Omental fat pad (tissue), 4 donors: ENCODE measurements at places on chromosomes 6 and 20.

DNA sequence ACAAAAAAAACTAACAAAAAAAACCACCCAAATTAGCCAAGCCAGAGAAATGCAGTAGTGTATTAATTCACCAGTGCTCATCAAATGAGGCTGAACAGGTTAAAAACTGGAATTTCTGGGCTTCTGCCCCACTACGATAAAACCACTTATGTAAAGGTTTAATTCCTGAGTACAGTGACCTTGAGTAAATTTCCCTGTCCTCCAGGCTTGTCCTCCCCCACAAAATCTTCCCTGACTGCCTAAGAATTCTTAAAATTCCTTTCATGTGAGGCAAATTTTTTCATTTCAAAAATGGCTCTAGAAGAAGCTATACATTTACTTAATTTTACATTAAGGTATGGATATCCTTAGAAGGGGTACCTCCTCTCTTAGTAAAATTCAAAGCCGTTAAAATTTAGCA lies 80.1 kb upstream of the ID4 start:
- no peak for DNase-seq

DNA sequence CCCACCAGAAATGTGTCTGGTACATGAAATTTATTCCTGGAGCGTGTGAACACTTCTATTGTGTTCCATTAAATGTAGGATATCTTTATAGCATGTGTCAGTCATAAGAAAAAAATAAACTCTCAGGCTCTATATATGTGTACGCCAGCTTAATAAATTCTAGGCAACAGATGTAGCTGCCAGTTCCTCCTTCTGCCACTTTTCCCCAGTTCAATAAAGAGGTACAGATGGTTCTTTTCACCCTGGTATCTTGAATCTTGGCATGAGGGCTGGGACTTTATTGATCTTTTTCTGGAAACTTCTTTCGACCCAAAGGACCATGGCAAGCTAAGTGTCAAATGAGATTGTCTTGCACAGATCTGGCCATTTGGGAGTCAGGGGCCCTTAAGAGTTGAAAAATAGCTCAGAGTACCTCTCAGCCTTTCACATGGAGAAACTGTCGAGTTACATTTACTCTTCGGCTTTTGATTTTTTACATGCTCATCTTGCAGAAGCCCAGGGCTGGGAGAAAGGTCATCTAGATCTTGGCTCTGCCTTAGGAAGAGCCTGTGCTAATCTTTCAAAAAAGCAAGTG lies 240.9 kb downstream of the DOK5 start:
- DNase-seq: no peak

DNA sequence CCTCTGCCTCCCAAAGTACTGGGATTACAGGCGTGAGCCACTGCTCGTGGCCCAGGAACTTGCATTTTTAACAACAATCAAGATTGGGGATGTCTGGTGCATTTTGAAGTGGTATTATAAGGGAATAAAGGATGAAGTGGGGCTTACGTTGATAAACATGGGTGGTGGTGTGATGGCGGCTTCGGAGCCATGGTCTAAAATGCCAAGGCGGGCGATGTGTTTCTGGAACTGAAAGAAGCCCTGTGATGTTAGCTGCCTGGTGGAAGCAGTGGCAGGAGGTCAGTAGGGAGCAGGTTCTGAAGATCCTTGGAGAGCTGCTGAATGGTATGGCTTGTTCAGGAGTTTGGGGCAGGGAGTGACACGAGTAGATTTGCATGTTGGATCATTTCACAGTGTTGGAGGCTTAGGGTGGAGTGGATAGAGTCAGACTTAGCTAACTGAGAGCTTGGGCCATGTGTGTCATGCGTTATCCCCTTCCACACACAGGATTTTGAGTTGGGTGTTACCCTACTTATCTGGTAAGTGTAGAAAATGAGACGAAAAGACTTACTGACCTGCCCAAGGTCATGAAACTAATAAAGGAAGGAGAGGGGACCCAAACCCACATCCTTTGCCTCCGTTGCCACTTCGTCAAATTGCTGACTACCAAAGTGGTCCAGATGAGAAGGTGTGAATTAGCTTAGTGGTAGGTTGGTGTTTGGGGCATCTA lies 1.5 kb downstream of the NELFCD start:
- DNase-seq: no peak

DNA sequence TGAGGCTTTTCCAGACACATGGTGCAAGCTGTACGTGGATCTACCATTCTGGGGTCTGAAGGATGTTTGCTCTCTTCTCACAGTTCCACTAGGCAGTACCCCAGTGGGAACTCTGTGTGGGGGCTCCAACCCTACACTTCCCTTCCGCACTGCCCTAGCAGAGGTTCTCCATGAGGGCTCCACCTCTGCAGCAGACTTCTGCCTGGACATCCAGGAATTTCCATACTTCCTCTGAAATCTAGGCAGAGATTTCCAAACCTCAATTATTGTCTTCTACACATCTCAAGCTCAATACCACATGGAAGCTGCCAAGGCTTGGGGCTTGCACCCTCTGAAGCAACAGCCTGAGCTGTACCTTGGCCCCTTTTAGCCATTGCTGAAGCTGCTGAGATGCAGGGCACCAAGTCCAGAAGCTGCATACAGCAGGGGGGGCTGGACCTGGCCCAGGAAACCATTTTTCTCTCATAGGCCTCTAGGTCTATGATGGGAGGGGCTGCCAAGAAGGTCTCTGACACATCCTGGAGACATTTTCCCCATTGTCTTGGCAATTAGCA lies 11.6 kb downstream of the PDSS2 start:
- no peak for DNase-seq

GRCh38 chr6:158053377-158054313 lies 72.0 kb downstream of the SYNJ2 start:
- DNase-seq: no peak

- no peak for DNase-seq
These were observed 114.8 kb downstream of the SMOC2 start for GRCh38 chr6:168555618-168556273.

- no peak for DNase-seq
These were observed 20.2 kb downstream of the SLC9A8 start for GRCh38 chr20:49832632-49833327.

DNA sequence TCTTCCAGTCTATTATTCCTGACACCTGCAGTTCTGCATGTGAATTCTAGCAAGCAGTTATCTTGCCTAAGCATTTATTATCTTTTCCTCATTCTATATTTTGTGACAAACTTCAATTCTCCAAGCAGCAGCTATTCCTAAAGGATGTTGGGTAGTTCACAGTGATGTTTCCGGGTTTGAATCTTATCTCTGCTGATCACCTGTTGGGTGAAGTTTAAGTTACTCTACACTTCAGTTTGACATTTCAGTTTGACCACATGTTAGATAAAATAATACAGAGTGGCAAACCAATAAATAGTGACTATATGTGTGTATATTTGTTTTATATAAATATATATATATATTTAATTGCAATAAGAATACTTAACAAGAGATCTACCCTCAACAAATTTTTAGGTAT lies 168.6 kb downstream of the ADGRG6 start:
- DNase-seq: no peak

GRCh38 chr20:4457566-4458543 lies 263.9 kb upstream of the PRND start:
- no peak for DNase-seq

- DNase-seq: no peak
These were observed 250.5 kb downstream of the ESR1 start for GRCh38 chr6:152057832-152058498.

- DNase-seq: no peak
These were observed 87.3 kb upstream of the SLC22A16 start for GRCh38 chr6:110563711-110564110.

- no peak for DNase-seq
These were observed 754.6 kb upstream of the MAP3K7 start for GRCh38 chr6:91341473-91341872.

DNA sequence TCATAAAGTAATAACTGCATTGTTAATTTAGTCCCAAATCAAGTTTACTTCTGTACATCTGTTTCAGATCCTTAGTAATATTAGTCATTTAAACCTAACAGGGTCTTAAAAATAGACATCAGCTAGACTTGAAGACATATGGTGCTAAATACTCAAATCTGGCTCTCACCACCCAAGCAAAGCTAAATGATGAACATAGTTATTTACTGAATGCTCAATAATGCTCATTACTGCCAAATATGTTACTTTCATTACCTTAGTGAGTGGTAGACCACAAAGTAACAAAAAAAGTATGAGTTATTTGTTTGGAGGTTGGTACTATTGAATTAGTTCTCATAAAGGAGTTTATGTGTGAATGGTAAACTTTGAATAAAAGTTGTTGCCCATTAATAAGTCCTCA lies 502.1 kb downstream of the PKHD1 start:
- DNase-seq: no peak

- DNase-seq: no peak
These were observed 47.6 kb downstream of the FIG4 start for GRCh38 chr6:109738667-109739066.

- DNase-seq: no peak
These were observed 97.6 kb downstream of the FIG4 start for GRCh38 chr6:109788687-109789086.

- DNase-seq: no peak
These were observed 36.7 kb downstream of the KIF6 start for GRCh38 chr6:39688494-39688893.

GRCh38 chr20:50561379-50562078 lies 51.3 kb downstream of the PTPN1 start:
- DNase-seq: no peak

DNA sequence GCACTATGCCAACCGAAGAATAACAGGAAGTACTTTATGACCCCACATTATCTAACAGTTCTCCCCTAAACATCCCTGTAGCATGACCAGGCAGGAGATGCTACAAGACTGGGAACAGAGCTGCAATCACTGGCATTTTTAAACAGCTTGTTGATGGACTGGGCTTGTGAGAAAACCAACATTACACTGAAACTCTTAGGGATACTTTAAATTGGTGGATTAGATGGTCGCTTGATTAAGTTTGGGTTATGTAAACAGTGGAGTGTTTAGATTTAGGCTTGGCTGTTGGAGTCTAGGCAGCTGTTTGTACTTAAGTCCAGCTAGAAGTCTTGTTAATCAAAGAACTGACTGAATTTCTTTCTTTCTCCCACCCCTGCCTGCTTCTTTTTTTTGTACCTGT lies 234.1 kb upstream of the BMP2 start:
- no peak for DNase-seq

DNA sequence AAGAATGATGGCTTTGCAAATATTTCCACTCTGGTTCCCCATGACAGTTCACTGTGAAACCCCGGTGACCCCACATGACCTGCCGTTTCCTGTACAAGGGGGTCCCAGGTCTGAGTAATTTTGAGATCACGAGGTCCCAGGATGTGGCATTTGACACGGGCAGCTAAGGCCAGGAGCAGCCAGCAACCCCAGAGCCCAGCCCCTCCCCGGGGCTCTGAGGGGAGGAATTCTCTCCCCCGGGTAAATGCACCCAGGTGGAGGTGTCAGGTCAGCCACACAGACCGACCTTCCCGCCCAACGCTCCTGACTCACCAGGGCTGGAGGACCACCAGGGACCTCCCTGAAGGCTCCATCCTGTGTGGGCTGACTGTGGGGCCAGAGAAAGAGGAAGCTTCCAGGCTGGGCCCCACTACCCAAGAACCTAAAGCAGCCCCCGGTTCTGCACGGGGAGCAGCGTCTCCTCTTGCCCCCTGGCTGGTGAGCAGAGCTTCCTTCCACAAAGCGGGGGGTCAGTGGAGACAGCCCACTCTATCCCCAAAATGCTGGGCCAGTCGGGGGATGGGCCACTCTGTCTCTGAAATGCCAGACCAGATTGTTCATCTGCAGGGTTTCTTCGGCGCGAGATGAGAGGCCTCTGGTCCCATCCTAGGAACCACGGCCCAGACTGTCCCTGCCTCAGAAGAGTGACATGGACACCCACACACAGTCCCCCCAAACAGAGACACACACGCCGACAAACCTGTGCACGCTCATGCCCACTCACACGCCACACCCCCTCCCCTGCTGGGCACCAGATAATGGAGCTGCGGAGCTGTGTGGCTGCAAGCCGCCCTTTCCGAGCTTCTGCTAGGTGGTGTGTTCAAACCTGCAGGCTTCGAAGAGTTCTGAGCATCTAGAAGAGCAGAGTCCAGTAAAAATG lies 23.4 kb upstream of the SLCO4A1 start:
- DNase-seq: no peak

DNA sequence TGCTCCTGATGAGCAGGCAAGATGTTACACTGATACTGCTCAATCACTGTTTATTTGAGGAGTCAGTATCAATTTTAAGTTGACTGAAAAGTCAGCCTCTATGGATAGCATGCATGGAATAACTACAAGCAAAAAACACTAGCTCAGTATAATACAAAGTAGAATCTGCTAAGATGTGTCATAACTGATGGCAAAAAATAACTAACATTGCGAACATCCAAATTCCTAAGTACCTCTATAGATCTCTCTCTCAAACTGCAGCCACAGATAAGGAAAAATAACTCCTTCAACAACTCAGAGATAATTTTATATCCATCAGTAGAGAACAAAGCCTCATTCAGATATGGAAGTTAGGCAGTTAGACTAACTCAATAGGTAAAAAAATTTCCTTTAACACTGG lies 16.3 kb downstream of the HDAC2 start:
- no peak for DNase-seq

GRCh38 chr6:73929405-73929804 lies 233.4 kb downstream of the CD109 start:
- no peak for DNase-seq

DNA sequence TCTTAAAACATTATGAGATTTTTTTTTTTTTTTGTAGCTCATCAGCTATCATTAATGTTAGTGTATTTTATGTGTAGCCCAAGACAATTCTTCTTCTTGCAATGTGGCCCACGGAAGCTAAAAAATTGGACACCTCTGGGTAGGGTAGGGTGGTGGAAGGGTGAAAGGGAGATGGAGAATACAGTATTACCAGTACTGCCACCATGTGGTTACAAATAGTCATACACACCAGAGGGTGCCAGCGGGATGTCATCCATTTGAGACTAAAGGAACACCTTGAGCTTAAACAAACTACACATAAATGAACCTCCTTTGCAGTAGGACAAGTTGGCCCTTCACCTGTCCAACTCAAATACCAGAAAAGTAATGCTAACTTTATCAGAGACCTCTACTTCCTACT lies 601.9 kb downstream of the HTR1B start:
- no peak for DNase-seq

GRCh38 chr6:97805596-97805995 lies 522.6 kb upstream of the MMS22L start:
- no peak for DNase-seq

DNA sequence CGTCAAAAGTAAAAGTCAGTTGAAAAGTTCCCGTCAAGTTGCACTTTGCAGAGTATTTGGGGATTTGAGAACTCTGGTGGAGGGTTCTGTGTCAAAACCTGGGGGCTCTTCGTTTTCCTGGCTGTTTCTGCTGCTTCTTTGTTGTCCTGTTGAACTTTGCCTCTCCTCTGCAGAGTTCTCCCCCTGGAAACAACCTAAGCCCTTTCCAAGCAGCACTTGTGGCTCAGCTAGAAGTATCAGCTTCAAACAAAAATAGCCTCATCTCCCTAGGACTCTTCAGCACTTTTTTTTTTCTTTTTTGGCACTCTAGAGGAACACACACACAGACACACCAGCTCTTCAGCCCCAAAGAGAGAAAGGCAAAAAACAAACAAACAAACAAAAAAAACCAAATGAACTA lies at the start of gene TRDN:
TSS of gene TRDN (minus strand) at position 169 of the 400 bp plus-strand sequence. CDS start 175 bp downstream, outside the sequence.
- DNase-seq: no peak
